NCI-H2029 (cell line): ENCODE measurements at places on chromosomes 1 and 21.

DNA sequence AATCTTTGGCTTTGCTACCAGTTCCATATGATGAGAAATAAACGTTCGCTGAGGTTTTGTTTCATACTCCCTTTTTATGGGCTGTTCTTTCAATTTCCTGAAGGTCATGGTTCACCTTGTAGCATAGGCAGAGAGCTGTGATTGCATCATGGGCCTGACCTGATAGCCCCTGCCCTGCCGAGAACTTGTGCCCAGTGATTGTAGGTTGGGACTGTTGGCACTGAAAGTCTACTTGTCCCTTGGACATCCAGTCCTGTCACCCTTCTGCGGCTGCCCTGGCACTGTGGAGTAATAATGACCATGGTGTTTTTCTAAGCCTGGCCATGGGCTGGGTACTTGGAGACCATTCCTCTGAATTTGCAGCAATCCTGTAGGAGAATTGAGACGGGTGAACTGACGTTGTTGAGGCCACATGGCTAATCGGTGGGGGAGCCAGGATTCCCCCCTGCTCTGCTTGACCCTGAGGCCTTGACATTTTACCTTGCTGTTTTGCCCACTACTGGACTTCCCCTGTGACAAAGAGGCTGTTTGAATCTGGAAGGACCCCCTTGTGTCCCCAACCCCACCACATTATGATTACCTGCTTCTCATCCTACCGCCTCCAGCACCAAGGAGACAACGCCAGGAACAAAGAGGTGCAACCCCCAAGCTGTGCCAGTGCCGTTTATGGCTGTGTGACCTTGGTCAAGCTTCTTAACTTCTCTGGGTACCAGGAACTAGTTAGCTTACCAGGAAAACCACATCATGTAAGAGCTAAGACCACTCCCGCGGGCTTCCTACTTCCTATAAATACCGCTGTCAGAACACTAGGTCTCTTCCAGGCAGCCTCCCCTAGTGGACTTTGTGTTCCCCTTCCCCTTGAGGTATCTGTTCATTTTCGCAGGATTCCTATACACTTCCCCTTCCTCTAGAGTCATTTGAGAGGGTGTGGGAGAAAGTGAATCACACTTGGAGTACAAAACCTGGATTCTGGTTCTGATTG is 23.4 kb downstream of the SESN2 start:
- DNase-seq = no peak

- no peak for DNase-seq
Measured at GRCh38 chr1:88973520-88974137, 18.8 kb downstream of the KYAT3 start.

- DNase-seq = no peak
Measured at GRCh38 chr1:34924759-34925555, 4.5 kb downstream of the DLGAP3 start.

DNA sequence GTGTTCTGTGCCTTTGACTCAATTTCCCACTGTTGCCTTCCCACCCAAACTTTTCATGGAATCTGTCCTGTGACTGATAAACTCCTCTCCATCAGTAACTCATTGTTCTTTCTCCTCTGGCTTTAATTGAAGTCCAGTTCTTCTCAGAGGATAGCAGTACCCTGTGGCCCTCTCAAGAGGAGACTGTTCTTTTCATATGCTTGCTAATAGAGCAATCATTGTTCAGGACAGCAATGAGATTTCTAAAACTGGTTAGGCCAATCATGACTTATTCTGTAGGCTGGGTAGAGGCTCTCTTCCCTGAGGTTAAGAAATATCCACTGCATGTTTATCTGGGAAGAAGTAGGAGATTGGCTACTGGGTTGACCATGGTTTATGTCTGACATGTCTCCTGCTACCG is 98.8 kb downstream of the CHD1L start:
- DNase-seq = no peak
